ENCODE measurements at places on chromosomes 1 and 21.

DNA sequence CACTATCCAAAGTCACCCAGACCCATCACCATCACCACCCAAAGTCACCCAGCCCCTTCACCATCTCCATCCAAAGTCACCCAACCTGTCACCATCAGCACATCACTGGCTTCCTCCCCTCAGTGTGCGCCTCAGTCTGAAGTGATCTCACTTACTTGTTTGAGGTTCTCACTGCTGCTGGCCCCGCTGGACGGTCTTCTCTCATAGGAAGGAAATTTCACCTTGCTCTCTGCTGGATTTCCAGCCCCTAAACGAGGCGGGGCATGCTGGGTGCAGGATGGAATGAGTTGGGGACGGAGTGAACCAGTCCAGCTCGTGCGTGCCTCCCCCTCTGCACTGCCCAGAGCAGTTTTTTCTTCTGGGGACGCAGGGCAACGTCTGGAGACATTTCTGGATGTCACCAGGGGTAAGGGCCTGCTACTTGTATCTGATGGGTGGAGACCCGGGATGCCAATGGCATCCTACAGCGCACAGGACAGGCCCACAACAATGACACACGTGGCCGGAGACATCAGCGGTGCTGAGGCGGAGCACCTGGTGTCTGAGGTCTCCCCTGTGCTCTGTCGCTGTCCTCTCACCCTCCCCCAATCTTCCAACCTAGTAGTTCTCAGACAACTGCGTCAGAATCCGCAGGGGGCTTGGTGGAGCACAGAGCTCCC lies 38.6 kb downstream of the PDE9A start:
- no peak for DNase-seq

- no peak for DNase-seq
Observed at GRCh38 chr1:3773572-3774275, 1.2 kb downstream of the SMIM1 start.

GRCh38 chr1:30966690-30967369 lies 58.3 kb upstream of the SDC3 start:
- no peak for DNase-seq

DNA sequence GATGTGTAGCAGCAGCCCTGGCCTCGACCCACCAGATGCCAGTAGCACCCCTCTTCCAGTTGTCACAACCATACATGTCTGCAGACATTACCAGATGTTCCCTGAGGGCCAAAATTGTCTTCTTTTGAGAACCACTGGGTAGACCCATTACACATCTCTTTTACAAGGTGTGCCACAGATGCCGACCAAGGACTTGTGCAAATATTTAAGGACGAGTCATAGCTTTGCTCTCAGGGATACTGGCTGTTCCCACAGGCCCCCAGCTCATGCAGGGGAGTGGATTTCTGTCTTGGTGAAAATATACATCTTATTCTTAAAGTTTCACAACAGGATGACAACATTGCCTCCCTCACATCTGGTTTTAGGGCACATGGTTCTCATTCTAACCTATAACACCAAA lies 59.4 kb upstream of the ZBTB18 start:
- no peak for DNase-seq

GRCh38 chr1:47389731-47390130 lies 26.4 kb upstream of the FOXE3 start:
- DNase-seq = no peak

GRCh38 chr1:3551711-3552110 lies 59.6 kb downstream of the MEGF6 start:
- no peak for DNase-seq

- DNase-seq = no peak
Observed at GRCh38 chr1:54305906-54306514, 100.2 kb downstream of the SSBP3 start.

All from activated CD4-positive, alpha-beta T cell treated with anti-CD3 and anti-CD28 coated beads for 4 hours (primary cell).